ENCODE measurements at places on chromosomes 2 and 18. TPM values are rescaled to one million over a fixed set of nuclear protein-coding genes. Genes with fewer than 3 reads are reported as not detected.

The C2orf42 gene
- total RNA-seq = 17.5 TPM

The HOXD1 gene
- total RNA-seq = 0.43 TPM

The CLEC4F gene
- total RNA-seq = 0.36 TPM

The DAW1 gene
- 0.08 TPM for total RNA-seq

The EVX2 gene
- total RNA-seq = 0.09 TPM

All from motor neuron (in vitro differentiated cells).